Right cardiac atrium (tissue), 5 donors: ENCODE measurements at places on chromosomes 5 and 9.

DNA sequence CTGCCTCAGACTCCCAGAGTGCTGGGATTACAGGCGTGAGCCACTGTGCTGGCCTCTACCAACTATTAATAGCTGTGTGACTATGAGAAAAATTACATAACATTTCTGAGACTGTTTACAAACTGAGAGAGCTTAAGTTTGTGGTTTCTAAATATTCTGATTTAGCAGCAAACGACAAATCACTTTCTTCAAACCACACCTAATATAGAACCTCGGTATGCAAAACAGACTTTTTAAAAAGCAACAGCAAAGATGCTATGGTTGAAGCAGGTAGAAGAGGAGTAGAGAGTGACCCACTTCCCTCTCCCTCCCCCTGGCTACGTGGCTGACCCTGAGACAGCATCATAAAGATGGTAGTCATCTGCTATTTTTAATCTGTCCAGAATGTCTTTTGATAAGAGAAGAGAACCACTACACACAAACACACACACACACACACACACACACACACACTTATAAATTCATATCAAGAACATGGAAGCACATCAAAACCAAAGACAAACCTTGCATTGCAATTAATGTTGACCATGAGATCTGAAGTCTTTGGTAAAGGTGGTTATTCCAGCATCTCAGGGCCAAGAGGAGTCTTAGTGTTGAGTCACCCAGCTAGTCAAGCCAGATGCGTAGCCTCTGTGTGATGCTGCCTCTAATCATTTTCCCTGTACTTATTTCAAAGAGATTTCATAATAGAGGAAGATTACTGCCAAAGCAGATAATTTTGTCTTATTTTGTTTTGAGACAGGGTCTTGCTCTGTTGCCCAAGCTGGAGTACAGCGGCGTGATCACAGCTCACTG, 58.1 kb upstream of the TMEM215 start:
- DNase-seq, result no peak

DNA sequence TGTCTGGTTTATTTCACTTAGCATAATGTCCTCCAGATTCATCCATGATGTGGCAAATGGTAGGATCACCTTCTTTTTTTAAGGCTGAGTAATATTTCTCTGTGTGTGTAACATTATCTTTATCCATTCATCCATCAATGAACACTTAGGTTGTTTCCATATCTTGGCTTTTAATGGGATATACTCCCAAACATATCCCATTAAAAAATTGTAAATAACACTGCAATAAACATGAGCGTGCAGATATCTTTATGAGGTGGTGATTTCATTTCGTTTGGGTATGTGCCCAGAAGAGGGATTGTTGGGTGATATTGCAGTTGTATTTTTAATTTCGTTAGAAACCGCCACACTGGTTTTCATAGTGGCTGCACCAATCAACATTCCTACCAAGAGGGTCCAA, 36.2 kb upstream of the UGCG start:
- no peak for DNase-seq

DNA sequence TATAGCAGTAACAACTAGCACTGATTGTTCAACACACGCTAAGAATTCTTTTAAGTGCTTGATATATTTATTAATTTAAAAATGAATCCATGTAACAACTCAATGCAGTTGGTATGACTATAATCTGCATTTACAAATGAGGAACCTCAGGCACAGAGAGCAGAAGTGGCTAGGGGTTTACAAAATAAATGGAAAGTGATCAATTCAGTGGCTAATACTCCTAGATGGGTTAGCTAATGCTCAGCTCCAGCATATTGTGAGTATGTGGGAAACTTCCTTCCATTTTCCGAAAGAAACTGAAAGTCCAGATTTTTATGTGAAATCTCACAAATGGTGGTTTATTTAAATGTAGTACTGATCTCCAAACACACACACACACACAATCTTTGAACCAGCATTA, 128.0 kb downstream of the RFX3 start:
- no peak for DNase-seq

GRCh38 chr9:135455401-135456030, 24.1 kb upstream of the PPP1R26 start:
- DNase-seq, result no peak

DNA sequence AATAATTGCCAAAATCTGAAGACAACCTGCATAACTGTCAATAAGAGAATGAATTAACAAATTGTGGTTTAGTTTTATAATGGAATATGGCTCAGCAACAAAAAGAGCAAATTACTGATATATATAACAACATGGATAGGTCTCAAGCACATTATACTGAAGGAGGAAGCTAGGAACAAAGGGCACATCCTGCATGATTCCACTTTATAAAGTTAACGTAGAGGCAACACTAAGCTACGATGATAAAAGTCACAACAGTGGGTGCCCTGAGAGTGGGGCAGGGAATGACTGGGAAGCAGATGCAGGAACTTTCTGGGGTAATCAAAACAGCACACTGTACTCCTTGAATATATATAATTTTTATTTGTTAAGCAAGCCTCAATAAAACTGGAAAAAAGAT, 165.2 kb downstream of the RMI1 start:
- no peak for DNase-seq

- DNase-seq, result no peak
Observed at GRCh38 chr5:37435261-37435660, 56.1 kb downstream of the WDR70 start.

GRCh38 chr5:111855356-111855755, 98.4 kb upstream of the NREP start:
- no peak for DNase-seq

GRCh38 chr9:79581794-79582193, 10.0 kb downstream of the TLE4 start:
- DNase-seq, result no peak

GRCh38 chr9:134439368-134439784, 113.1 kb downstream of the RXRA start:
- DNase-seq, result no peak

- no peak for DNase-seq
Observed at GRCh38 chr9:6640268-6641051, 5.1 kb downstream of the GLDC start.

GRCh38 chr5:1137567-1138444, 25.9 kb upstream of the SLC12A7 start:
- DNase-seq, result no peak

DNA sequence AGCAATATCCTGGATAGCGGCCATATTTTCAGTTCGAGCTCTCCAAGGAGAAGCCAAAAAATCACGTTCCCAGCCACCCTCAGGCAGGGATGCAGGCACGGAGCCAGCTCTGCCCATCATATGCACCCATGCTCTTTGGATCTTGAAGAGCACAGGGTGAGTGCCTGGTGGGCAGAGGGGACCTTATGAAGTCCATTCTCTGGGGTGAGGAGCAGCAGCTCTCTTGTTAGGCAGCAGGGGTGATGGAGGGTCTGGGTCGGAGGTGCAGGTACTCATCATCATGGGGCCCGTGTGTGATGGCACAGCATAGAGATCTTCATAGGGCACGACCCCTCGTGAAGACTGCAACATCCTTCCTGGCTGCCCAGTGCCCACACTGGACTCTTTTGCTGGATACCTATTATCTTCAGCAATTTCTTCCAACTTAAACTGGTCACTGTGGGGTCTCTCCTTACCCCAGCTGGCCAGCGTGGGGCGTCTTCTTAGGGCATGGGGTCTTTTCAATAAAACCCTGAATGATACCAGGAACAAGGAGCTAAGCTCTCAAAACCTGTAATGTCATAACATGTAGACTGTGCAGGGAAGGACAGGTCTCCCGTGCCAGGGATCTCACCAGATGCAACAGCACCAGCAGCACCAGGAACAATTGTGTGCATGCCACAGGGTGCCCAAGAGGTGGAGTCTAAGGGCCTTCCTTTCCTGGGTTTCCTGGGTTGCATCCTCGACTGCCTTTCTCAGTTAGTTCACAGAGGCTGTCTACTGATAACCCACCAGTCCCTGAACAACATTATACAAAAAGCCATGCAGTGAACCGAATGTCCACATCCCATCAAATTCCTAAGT, 165.0 kb downstream of the TENT4A start:
- no peak for DNase-seq
